ENCODE measurements at places on chromosomes 6 and 20.

- no peak for DNase-seq
These were observed at the start of gene FNDC11 for GRCh38 chr20:63553933-63554290. TSS of gene FNDC11 (plus strand) at chr20:63554159. CDS start at chr20:63555664, 1,505 bp downstream.

DNA sequence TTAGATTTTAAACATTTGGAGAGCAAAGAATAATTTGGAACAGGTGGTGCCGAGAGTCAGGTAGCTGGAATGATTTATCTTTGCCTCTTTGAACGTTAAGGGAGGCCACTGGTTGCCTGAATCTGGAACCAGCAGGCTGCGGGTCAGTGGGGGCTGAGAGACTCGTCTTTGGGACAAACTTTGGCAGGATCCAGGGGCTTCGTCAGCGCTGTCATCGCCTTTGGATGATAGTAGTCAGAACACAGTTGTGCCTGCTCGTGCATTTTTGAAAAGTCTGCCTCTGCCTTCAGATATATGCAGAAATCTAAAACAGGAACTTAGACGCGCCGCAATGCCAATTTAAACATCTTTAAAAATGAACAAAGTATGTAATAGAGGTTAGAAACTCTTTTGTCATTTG lies 5.0 kb downstream of the EYA2 start:
- no peak for DNase-seq

- DNase-seq = no peak
These were observed 90.1 kb upstream of the MAP7 start for GRCh38 chr6:136640132-136640915.

- DNase-seq = no peak
These were observed 348.4 kb downstream of the TPBG start for GRCh38 chr6:82711971-82712370.

GRCh38 chr6:28907394-28907793 lies 16.4 kb downstream of the TRIM27 start:
- no peak for DNase-seq

DNA sequence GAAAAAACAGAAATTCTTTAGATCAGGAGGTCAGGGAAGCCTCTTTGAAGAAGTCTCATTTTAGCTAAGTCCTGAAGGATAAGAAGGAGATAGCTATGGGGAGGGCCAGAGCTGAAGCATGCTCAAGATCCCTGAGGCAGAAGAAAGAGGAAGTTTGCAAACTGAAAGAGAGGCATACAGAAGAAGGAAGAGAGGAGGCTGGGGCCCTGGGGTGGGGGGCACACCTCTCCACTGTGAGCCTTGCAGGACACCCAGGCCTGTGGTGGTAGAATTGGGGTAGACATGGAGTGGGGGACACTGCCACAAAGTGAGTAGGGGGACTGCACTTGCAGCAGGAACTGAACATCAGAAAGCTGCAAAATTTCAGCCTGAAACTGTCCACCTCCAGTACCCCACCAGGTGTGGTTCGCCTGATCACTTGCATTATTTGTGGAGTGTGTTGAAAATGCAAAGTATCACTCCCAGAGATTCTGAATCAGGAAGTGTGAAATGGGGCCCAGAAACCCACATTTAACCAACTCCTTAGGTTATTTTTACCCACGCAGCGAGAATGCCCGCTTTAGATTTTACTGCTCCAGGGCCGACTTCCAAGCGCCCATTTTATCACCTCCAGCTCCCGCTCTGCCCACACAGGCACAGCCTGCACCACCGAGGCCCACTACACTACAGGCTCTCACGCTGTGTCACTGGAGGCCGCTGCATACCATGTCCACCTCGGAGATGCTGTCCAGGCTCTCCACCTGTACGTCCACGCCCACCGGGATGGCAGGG lies 44.0 kb downstream of the GABRR2 start:
- peak; percentile 45 for DNase-seq

- DNase-seq = no peak
These were observed 663.9 kb upstream of the DEFB115 start for GRCh38 chr20:30593572-30593971.

GRCh38 chr20:25218109-25218486 lies 22.6 kb downstream of the ENTPD6 start:
- no peak for DNase-seq

DNA sequence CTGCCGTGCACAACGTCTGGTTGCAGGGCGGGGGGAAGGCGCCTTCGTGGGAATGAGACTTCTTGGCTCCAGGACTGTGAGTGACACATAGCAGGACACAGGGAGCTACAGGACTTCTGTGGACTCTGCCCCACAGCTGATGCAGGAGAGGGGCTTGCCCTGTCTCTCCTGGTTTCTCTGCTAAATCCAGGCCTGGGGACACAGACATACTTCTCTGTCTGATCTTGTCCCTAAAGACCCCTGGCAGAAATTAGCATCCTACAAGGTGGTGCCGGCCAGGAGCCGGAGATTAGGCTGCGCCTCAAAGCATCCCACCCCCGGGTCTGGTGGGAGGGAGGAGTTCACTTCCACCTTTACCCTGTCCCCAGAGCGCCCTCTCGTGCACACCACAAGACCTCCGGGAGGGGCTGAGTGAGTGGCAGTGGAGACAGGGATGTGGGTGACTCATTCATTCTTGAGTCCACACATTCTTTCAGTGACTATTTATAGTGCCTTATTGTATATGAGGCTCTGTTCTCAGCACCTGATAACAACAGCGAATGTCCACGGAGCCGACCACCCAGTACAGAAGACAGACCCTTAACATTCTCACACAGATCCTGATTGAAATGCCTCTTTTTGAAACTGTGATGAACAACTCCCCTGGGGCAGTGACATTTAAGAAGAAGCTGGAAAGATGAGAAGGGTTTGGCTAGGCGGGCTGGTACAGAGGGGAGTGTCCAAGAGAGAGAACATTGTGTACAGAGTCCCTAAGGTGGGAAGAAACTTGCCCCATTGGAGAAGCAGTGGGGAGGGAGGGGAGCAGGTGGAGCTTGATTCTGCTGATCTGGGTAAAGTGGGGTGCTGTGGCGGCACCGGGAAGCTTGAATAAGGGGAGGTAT lies 39.0 kb downstream of the GMPR start:
- no peak for DNase-seq

DNA sequence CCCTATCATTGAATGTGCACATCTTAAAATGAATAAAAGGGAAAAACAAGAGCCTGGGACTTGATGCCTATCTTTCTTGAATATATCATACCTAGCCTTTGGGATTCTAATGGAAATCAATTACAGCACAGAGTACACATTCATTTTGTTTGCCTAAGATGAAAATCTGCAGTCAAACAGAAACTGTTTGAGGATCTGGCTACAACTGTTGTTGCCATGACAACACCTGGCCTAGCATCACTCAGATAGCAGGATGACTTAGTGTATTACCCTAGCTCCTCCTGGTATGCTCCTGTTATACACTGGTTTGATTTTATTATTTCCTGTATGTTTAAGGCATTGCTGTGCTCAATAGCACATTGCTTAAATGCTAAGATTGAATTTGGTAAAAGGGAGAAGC lies 71.5 kb upstream of the LAMP5 start:
- no peak for DNase-seq

- DNase-seq = no peak
These were observed 53.0 kb upstream of the ZNF337 start for GRCh38 chr20:25749649-25750048.

DNA sequence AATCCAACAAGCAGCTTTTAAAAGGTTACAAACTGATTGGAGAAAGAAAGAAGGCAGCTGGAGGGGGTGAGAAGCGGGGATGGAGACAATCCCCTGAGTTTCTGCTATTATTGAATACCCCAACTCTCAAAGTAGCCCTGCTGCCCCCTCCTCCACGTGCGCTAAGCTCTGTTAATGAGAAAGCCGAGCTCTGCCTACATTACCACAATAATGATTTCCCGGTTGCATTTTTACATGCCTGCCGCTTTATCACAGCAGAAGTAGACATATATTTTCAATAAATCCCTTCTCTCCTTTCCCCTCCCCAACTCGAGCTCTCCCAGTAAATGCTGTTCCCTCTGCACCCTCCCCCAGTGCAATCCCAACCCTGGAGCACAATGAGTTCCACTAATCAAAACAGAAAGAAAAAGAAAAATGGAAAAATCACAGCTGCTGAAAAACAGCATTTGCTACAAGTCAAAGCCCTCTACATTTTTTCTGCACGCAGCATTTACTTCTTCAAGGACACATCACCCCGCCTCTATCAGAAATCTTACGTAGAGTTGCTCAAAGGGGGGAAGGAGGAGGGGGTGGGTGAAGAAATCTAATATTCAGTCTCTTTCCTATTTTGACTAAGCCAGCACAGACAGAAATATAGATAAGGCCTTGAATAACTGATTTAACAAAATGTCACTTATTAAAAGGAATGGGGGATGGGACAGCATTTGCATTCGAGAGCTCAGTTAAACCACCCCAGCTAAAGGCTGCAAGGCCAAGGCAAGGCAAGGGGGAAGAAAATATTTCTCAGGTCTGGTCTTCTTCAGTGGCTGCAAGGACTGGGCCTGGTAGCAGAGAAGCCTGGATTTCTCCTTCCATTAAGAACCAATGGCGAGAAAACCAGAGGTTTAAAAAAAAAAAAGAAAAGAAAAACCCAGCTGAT lies 10.7 kb downstream of the TRERF1 start:
- DNase-seq = no peak

GRCh38 chr6:138188278-138188941 lies 26.7 kb downstream of the ARFGEF3 start:
- DNase-seq = no peak

- DNase-seq = no peak
These were observed 3.2 kb downstream of the SLC22A23 start for GRCh38 chr6:3453413-3454272.

DNA sequence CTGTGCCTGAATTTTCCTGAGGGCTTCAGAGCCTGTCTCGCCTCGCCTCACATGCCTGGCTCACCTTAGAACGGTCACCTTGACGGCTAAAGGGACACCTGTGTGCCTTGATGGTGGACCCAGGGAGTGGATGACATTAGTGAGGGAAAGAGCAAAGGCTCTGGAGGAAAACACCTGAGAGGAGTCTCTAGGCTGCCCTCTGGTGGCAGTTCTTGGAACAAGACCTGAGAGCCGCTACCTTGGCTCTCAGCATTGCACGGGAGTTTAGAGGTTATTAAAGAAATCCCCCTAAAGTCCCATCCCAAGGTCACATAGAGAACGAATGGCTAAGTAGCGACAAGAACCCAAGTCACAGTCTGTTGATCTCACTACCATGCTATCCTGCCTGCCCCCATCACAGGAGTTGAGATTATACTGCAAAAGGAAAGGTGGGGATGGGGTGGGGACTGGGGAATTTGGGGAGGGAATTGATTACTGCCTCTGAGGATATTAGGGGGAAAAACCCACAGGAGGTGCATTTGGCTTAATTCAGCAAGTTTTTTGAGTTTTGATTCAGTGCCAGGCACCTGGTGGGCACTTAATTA lies 7.9 kb upstream of the CDSN start:
- peak; percentile 8 for DNase-seq

DNA sequence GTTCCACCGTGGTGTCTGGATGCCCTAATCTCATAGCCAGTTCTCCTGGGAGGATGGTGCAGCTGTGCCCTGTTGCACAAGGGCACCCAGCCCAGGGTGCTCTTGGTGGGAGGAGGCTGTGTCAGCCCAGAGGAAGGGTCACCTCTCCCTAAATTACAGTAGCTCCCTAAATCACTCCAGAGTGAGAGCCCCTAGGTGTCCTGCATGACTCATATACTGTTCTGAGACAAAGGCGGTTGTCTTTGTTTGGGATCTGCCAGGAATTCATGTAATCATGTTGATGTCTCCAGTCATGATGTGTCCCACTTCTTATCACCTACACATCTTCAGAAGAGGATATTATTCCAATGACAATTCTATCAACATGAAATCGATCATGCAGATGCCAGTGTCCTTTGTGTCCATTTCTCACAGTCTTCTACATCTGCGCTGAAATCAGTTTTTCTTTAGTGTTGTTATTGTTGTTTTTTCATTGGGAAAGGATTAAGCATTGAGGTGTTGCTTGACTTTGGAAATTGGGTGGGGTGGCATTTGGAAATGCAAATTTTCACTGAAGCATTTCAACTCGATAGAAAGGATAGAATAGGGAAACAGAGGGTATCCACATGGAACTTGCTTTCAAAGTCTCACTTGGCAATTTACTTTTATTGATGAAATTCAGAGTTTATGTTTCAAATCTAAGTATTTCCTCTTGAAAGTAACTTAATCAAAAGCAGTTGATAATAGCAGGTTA lies 19.5 kb downstream of the PERP start:
- DNase-seq = no peak

DNA sequence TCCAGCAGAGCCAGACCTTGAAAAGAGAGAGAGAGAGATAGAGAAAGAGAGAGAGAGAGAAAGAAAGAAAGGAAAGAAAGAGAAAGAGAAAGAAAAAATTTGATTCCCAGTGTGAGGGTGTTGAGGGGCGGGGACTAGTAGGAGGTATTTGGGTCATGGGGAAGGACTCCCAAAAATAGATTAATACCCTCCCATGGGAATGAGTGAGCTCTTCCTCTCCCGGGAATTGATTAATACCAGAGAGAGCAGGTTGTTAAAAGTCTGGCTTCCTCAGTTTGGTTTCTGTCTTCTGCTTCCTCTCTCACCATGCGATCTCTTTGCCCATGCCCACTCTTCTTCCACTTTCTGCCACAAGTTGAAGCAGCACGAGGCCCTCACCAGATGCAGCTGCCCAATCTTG lies 28.8 kb upstream of the CFAP206 start:
- no peak for DNase-seq

DNA sequence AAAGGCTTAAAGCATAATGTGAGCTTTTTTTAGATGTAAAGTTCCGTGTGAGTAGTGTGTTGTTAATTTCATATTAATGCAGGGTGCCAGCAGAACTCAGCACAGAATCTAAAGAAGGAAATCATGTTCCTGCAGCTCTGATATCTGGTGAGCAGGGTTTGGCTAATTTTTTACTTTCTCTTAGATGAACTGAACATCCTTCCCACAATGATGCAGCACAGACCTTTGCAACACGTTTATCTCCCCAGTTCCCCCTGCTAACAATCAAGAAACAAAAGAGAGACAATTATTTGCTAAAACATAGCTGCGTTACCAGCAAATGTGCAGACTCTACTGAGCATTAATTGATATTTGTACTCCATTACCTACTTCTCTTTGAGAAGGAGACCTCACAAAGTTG lies 39.1 kb upstream of the ATXN1 start:
- DNase-seq = no peak

DNA sequence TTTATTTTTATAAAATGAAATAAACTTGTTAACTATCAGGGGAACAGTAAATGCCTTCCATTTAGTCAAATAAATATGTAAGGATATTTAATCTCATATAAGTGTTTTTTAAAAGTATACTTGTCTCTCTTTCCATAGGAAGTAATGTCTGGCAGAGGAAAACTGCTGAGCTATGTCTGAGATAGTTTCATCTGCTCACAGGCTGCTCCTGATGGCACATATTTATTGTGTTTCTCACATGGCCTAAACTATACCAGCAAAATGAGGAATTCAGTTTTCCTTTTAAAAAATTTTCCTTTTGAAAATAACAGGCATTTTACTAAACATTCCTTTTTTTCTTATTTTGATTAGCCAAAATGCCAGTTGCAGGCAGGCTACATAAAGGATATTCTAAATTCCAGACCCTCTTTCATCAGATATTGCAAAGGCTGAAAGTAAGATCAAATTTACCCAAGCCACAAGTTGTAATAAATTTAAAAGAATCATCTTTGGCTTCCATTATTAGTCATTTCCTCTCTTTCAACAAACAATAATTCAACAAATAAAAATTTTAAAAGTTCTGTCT lies 60.1 kb upstream of the RNF146 start:
- DNase-seq = no peak
